ENCODE measurements at places on chromosomes 5 and 9.

GRCh38 chr5:10102706-10103497, 146.8 kb downstream of the ATPSCKMT start:
- no peak for DNase-seq

DNA sequence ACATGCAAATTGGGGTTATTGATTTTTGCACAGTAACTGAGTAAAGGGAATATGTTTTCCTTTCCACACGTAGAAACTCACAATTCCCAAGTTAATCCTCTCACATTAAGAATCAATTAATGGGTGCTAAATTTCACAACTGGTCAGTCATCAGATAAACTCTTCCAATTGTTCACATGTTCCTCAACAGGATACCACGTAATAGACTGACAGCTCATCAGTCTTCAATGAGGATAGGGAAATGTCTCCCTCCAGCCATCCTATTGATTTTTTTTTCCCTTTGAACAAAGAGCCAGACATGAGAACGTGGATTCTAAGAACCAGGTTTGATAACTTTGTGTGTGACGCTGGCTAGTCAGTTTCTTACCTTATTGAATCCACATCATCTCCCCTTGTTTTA, 768 bp upstream of the CER1 start:
- no peak for DNase-seq

DNA sequence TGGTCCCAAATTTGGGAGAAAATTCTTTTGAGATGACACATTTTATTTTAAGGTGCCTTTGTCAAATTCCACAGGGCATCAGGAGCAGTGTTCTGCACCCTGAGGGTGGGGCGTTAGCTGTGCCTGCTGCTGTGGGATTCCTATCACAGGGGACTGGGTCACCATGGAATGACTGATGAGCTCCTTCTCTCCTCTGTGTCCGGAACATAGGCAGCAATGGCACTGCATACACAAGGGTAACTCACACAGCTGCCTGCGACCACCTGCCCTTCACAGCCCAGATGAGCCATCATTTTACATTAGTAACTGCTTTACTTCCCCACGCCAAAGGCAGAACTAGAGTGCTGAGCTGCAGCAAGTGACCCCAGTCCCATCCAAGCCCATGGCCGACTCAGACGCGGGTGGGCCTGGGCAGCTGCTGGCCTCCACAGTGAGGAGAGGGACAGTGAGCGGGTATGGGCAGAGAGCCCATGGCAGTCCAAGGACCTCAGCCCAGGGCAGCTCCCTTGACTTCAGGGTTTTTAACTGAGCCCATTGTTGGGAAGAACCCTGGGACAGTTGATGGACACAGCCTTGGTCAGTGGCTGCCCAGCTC, 93.7 kb downstream of the GADD45G start:
- DNase-seq = no peak

DNA sequence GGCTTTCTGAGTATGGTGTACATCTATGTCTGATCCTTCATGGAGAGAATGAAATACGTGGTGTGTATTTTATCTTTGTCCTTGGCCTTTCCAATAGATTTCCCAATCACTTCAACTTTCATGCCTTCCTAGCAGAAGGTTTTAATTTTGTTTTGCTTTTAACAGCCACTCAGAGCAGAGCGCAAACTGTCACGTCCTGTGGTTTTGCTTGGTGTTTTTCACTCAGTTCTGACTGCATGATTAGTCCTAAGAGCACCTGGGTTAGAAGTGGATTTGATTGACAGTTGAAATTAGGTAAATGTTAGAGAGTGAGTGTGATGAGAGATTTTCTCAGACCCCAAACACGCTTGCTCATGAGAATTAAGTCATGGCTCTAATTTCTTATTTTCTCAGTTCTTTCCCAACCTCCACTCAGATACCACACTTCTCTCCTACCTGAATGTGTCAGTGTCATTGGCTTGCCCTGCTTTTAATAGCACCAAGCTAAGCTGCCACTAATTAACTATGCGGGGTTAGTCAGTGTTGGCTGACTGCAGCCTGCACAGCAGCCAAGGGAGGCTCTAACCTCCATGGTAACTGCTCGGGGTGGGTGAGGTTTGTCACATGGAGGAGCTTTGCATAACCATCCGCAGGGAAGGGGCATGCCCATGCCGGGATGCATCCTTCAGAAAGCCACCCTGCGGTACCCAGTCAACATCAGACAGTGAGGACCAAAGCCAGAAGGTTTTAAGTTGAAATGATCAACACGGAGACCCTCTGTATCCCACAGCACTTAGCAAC, 173.4 kb downstream of the NR3C1 start:
- DNase-seq = no peak

DNA sequence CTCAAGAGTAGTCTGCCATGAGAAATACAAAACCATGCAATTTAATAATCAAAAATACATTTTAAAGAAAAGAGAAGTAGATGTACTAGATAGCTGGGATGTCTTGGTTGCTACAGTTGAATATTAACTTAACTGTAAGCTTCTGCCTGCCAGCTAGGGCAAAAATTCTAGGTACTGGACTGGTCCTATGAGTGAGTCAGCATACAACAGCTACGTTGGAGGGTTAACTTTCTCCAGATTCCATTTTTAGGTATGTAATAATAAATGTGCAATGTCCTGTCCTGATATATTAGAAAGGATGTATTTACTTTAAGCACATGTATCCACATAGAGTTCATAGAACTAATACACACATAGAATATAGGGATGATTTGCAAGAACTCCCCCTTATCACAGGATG, 230.1 kb downstream of the CAAP1 start:
- DNase-seq = no peak

DNA sequence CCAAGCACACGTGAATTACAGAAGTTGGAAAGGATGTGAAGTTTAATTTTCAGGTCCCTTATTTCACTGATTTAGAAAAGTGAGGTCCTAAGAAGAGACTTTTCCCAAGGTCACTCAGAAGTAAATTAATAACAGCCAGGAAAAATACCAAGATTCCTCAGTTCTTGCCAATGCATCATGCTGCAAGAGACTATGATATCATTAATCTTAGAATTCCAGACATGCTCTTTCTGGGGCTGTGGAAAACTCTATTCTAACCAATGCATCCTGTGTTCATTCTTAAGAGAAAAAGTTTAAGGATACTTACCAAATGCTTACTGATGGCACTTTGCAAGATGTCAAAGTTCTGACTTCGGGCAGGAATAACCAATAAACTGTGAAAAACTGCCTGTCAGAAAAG, 42.8 kb downstream of the TEX10 start:
- no peak for DNase-seq

GRCh38 chr9:130112538-130113151, 58.9 kb downstream of the GPR107 start:
- no peak for DNase-seq

- DNase-seq = no peak
Measured at GRCh38 chr5:146467760-146468159, 20.6 kb downstream of the TCERG1 start.

DNA sequence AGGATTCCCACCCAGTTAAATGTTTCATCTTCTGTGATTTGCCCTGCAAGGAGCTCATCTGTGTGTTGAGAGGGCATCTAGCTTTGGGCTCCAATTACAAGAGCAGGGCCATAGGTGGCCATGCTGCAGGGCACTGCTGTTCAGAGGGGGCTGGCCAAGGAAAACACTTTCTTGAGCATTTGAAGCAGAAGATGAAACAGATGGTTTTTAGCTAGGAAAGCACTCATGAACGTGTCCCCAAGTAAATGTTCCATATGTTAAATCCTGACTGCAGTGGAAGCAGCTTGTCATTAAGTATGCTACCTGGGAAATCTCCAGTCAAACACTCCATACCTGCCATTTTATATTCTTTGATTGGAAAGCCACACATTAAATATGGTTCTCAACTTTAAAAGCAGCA, 176.6 kb downstream of the FBXL7 start:
- no peak for DNase-seq

DNA sequence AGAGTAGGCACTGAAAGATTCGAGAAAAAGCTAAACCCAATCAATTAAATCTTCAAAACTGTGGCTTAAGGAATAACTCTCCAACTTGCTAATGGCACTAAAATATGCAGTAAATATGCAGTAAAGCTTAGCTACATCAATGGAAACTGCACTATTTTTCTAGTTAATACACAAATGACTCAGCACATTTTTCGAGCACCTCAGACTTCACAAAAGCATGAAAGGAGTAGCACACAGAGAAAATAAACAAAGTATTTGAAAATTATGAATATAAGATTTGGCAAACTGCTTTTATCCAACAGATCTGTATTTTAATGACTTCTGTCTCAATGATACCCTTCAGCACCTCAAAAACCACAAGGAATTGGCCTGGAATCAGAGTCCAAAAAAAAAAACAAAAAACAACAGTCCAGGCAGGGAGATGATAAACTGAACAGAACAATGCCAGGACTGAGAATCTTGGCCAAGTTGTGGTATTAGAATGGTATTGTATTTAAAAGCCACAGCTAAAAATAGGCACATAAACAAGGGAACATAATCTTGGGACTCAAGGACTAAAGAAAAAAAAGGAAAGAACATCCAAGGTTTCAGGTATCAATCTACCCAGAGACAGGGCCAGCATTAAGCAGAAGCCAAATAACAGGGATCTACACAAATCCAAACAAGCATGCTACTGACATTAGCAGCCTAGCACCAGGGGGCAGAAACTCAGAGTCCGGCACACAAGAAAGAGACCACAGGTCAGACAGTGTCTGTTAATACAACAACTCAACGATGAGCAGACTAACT, 21.4 kb downstream of the TMEM245 start:
- no peak for DNase-seq
